ENCODE measurements at places on chromosomes 3 and 15. TPM values are rescaled to one million over a fixed set of nuclear protein-coding genes. Genes with fewer than 3 reads are reported as not detected.

Gene CHRM5
- total RNA-seq, result 0.05 TPM

GRCh38 chr15:59069430-59069829, 35.5 kb upstream of the CCNB2 start:
- no peak for DNase-seq

Gene SCAANT1
- total RNA-seq, result not detected

Gene PCOLCE2
- total RNA-seq, result 4.7 TPM

Gene TF
- total RNA-seq, result not detected

Gene BNC1
- total RNA-seq, result 26.7 TPM

DNA sequence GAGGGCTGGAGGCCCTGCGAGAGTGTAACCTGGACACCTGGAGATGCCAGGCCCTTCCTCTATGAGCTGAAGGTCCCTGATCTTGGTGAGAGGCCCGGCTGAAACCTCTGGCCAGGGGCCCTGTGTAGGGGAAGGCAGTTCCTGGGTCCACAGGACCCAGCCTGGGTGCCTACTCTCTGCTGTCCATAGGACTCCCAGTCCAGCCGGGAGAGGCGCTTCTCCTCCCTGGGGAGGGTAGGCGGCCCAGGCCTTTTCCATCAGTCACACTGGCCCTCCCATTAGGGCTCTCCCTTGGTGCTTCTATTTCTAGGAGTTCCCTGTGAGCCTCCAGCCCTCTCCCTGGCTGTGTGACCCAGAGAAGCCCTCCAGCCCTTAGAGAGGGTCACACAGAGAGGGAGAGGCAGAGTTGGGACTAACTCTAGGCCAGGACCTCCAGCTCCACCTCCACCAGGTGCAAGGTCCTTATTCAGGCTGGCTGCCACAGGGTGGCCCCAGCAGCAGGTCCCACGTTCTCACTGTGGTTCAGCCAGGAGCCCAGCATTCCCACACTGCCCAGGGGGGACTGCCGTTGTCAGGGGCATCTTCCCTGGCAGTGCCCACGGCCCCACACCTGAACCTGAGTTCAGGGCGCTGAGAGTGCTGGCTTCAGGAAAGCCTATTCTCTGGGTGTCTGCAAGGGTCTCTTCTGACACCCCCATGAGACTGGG, 146.8 kb downstream of the SMAD6 start:
- DNase-seq, result no peak

GRCh38 chr3:73624017-73624820, 522 bp downstream of the PDZRN3 start:
- no peak for DNase-seq

- no peak for DNase-seq
Measured at GRCh38 chr3:193859195-193859594, 266.2 kb downstream of the OPA1 start.

DNA sequence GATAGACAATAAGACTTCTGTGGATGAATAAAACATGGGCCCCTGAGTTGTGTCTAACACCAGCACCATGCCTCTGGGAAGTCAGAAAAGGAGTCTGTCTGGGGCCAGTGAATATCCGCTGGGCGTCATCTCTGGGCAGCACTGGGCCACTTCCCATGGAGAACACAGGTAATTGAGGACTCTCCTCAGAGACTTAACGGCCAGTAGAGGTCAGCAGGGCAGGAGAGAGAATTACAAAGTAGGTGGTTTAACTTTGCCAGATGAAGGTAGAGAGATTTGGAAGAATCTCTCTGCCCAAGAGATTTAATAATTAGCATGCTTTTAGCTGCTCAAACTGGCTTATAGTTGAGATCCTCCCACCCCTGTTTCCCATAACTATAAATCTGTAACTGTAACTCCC, 65.7 kb downstream of the OCA2 start:
- no peak for DNase-seq

Gene SH2D7
- total RNA-seq, result not detected

DNA sequence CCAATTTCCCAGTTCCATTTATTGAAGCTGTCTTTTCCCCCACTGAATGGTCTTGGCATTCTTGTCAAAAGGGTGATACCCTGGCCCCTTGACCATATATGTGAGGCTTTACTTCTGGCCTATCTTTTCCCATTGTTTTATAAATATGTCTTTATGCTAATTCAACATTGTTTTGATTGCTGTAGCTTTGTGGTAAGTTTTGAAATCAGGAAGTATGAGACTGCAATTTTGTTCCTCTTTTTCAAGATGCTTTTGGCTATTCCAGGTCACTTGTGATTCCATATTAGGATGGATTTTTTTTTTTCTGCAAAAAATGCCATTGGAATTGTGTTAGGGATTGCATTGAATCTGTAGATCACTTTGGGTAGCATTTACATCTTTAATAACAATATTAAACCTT, 141.2 kb upstream of the MANF start:
- DNase-seq, result no peak

Gene SERINC4
- total RNA-seq, result 0.05 TPM

- DNase-seq, result peak; percentile 61
Measured at GRCh38 chr15:92683511-92683834, 27.9 kb upstream of the FAM174B start.

Gene MUC13
- not detected for total RNA-seq

- peak; percentile 83 for DNase-seq
Measured at GRCh38 chr15:29612096-29612495, 210.2 kb downstream of the TJP1 start.

DNA sequence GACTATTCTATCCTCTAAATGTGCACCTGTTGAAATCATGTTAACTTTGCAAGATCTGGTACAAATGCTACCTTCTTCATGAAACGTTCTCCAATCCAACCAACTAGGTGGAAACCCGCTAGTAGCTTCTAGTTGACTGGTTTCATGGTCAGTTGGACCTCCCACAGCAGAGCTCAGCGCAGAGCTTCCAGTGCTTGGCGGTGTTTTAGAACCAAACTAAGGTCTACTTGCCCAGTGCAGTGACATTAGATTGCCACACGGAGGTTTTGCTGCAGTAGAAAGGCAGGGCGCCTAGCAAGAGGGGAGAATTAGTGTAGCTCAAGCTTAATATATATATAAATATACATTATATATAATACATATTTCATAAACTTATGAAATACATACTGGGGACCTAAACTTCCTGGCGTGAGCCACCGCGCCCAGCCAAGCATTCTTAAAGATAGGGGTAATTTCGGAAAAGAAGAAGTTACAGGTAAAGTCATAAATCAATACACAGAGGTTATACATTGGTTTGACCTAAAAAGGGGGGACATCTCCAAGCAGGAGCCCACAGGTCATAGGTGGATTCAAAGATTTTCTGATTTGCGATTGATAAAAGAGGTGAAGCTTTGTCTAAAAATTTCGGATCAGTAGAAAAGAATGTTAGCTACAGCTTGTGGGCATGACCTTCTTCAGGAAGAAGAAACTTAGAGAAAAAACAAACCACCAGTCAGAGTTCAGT, 2.1 kb upstream of the OXSR1 start:
- no peak for DNase-seq
